Skeletal muscle cell (primary cell): ENCODE measurements at places on chromosomes 7 and 10.
A peak's percentile ranks its signal among the peaks of the same experiment; 100 is the strongest.

- DNase-seq: no peak
Measured at GRCh38 chr7:85343484-85343883, 156.6 kb upstream of the SEMA3D start.

DNA sequence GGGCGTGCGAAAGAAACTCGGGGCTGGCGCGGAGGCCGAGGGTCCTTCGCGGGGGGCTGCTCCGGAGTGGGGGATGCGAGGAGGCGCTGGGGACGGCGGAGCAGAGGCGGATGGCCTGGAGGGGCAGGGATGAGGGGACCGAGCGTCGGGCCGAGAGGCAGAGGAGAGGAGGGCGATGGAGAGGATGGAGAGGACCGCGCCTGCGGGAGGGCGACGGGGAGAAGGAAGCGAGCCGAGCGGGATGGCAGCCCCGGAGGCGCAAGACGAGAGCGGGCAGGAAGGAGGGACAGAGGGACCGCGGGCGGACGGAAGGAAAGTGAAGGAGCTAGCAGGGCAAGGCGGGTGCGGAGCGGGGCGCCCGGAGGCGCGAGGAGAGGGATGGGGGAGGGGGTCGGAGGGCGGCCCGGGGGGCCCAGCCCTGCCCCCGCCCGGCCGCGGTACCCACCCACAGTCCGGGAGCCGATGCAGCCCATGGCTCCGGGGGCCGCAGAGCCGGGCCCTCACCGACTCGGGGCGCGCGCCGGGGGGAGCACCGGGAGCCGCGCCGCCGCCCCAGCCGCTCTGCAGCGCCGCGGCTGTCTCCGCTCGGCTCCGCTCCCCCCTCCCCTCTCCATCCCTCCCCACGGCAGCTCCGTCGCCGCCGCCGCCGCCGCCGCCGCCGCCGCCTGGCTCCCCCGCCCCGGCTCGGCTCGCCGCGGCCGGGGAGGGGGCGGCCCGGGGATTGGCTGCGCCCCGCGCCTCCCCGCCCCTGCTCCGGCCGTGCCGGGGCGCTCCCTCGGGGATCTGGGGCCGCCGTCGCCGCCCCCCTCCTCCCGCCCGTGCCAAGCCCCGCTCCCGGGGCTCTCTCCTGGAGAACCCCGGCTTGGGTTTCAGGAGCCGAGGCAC lies at the start of gene FAM131B:
Gene FAM131B, minus strand, starts transcription at position 583 of the 885 bp plus-strand sequence. Its CDS starts 110 bp downstream, at position 473.
- no peak for DNase-seq

DNA sequence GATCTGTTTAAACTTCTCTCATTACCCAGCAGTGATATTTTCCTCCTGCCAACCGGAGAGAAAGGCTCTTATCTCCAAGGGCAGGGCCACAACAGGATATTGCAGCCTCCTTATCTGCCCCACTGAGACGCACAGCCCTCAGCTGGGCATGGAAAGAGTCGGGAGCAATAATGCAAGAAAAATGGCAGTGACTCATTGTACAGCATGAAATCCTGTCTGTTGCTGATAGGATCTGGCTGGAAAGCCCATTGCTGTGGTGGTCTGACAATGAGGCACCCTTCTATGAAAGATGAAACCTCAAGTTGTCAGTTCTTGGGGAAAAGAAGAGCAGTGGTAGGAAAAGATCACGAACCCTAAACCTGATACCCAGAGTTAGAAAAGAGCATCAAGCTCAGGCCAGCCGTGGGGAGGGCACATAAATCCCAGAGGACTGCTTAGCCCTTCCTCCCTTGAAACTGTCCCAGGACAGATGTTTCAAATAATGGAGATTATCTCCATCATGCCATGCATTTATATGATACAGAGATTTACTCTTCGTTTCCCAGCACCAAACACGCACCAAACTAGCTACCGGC lies 47.0 kb upstream of the FIGNL1 start:
- no peak for DNase-seq

GRCh38 chr7:15821484-15822427 lies 135.3 kb upstream of the MEOX2 start:
- DNase-seq: no peak

DNA sequence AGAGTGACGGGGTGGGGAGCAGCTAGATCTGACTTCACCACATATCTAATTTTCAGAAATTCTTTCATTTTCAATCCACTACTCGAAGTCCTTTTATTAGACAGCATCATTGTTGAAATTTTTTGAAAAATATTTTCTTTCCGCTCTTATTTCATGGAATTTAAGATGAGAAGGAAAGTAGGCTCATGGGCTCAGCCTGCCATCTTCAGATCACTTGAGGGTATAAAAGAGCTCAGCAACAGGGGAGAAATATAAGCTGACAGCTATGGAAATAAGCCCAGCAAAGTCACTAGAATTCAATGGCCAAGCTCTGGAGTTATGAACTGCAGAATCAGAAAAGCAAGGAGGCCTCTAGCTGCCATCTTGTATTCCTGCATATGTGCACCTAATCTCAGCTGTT lies 389.1 kb downstream of the XPNPEP1 start:
- no peak for DNase-seq

DNA sequence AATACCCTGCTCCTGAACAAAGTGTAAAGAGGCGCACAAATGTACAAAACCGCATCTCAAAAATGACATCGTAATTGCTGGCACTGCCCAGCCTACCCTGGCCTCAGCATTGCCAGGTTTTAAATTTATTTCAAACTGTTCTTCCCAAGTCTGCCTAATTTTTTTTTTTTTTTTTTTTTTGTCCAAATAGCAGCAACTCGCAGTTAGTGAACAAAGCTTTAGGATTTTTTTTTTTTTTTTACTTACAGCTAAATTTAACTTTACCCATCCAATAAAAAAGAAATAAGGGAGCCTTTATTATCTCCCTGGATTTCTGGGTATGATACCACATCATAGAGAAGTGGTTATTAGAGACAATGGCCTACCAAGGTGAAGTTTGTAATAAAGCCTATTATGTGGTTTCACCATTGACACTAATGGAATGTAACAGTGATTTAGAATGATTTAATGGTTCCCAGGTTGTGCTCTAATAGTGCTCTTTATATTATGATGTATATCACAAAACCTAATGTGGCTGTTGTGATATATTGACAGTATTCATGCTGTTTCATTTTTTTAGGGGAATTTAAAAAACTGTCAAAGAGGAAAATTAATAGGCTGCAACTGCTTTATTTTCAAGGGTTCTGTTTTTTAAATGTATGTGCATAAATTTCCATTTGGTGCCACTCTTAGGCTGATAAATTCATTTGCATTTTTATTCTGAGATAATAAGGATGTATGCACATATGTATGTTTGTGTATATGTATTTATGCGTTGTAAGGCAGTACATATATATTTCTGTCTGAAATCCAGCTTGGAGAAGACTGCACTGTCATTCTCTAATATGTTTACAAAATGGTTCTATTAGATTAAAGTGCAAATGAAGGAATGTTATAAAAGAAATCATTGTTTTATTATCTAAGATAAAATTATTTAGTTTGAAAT lies 309.0 kb downstream of the TFEC start:
- no peak for DNase-seq

GRCh38 chr7:92685136-92686042 lies 95.2 kb upstream of the FAM133B start:
- no peak for DNase-seq

DNA sequence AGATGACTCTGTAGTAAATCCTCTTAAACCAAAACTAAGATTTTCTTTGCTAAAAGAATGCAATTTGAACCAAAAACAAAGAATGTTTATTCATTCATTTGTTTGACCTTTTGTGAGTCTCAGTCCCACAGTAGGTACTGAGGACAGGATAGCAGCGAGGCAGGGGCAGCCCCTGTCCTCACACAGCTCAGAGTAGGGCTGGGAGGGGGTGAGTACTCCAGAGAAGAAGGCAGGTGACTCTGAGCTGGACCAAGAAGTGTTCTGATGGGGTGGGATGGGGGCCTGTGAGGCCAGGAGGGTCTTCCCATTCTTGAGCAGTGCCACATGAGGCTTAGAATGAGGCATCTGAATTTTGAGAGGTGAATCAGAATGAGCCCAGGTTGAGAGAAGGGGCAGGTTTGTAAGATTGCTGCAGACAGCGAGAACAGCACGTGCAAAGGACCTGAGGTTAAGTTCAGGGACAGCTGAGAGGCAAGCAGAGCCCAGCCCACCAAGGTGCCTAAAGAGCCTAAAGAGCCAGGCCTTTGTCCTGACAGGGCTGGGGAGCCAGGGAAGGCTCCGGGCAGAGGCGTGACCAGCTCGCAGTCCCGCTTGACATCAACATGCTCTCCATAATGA lies 56.9 kb upstream of the CHST15 start:
- no peak for DNase-seq

- no peak for DNase-seq
Measured at GRCh38 chr7:29341156-29341555, 146.6 kb downstream of the CHN2 start.

- DNase-seq: no peak
Measured at GRCh38 chr10:49220031-49220430, 31.8 kb upstream of the TMEM273 start.

DNA sequence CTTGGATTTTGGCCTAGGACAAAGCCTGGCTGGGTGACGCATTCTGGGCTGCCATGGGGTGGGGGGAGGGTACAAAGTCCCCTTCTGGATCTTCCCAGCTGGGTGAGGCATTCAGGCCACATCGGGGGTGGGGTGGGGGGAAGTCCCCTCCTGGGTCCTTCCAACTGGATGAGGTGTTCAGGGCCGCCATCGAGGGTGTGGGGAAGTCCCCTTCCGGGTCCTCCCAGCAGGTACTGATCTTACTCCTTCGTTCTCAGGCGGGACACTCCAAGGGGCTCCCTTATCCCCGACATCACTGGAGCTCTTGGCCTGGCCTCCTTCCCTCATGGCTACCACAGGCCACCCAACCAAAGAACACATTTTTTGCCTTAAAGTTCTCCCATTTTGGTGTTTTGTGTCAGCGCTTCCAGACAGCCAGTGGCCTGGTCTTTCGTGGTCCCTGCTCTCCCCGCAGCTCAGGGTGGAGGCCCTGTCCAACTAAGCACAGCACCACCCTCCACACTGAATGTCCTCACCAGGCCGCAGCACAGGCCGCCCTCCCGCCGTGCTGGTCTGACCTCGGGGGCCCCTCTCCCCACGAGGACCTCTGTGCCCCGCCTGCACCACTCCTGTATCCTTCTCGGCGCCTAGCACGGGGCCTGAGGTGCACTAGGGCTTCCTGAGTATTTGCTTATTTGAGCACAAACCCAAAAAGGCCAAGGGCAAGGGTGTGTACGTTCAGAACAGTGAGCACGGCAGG lies 38.5 kb downstream of the EN2 start:
- no peak for DNase-seq

GRCh38 chr7:1242606-1243289 lies 10.1 kb downstream of the UNCX start:
- no peak for DNase-seq

DNA sequence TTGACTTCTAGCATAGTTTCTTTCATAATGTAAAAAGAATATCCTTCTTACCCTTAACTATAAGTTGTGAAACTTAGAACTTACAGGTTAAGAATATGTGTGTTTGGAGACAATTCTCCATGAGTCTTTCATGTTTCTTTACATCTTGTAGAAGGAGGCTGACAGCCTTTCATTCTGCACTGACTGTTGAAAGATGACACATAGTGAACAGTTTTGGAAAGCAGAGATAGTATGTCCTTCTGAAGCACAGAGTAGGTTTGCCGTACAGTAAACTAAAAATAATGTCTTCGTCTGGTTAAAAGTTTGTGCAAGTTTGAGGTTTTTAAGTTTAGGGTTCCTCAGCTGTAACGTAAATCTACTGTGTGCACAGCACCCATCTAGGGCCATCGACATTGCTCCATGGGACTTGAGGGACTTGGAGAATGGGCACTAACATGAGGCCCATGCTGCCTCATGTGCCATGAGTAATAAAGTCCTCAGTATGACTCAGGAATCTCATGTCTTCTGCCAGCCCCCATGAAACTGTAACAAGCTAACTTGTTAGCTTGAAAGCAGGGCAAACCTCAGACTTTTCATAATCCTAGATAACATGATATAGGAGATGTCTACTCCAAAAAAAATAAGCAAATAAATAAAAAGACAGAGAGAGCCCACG lies 24.5 kb upstream of the ELAPOR2 start:
- no peak for DNase-seq

- DNase-seq: peak; percentile 52
Measured at GRCh38 chr10:24642921-24643678, 80.6 kb downstream of the ARHGAP21 start.

GRCh38 chr7:25619963-25620799 lies 391.9 kb upstream of the NPVF start:
- DNase-seq: no peak

- DNase-seq: no peak
Measured at GRCh38 chr7:123157606-123158005, 42.2 kb downstream of the SLC13A1 start.

DNA sequence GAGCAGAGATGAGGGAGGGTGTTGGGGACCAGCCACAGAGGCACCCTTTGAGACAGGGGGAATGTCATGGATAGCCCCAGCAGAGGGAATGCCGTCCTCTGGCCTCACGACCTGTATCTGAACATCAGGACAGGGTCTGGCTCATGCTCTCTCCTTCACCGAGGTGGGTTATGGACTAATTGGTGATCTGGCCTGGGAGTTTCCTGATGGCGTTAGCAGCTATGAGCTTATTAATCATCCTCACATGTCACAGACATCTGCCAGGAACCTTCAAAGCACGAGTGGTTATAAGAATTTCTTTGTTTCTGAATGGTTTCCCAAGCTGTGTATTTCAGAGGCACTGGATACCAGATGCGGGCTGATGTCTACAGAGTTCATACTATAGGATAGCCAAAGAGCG lies 6.9 kb downstream of the CPA4 start:
- no peak for DNase-seq

GRCh38 chr7:41754046-41754445 lies 51.2 kb upstream of the INHBA start:
- DNase-seq: no peak

GRCh38 chr10:33142295-33142694 lies 184.3 kb upstream of the ITGB1 start:
- no peak for DNase-seq

DNA sequence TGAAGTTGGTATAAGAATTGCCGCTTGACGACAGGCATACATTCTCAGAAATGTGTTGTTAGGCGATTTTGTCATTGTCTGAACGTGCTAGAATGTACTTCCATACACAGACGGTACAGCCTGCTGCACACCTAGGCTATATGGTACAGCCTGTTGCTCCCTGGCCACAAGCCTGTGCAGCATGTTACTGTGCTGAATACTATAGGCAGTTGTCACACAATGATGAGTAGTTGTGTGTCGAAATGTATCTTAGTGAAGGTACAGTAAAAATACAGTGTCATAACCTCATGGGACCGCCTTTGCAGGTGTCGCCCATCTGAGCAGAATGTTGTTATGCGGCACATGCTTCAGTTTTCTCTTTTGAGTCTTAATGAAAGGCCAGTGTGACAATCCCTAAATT lies 66.5 kb downstream of the SHH start:
- no peak for DNase-seq
